ENCODE measurements at places on chromosomes 7 and 10.

DNA sequence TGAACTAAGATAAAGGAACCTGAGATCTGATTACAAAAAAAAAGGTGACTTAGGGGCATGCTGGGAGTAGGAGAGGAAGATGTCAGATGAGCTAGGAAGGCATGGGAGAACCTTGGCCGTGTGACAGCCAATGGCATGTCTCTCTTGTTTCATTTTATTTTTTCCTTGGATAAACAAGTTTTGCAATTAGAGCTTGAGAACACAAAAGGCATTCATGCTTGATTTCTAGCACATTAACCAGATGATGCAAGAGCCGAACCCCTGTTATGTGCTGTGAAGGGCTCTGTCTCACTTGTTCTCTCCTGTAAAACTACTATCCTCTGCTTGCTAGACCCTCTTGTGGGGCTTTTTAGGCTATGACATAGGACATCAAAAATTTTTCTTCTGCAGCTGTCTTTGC is 134.3 kb upstream of the ASAH2 start:
- DNase-seq, result no peak

DNA sequence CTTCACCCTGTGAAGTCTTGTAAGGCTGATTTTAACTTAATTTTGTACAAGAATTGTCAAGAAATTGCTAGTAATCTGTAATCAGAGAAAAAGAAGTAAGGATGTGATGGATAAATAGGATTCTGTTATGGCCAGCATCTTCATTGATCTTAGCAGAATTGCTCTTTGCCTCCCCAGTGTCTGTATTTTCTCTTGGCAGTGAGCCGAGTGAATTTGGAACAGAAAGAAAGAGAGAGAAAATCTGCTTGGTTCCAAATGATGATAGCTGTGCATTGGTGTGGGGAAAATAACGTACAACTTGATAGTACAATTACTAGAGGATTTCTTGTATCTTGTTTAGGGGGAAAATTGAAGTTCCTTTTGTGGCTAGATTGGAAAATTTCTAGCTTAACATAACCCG is 34.6 kb downstream of the VTI1A start:
- DNase-seq, result no peak

- no peak for DNase-seq
Observed at GRCh38 chr7:127889677-127890076, 141.6 kb downstream of the LRRC4 start.

- no peak for DNase-seq
Observed at GRCh38 chr7:8226501-8226900, 35.5 kb downstream of the ICA1 start.

DNA sequence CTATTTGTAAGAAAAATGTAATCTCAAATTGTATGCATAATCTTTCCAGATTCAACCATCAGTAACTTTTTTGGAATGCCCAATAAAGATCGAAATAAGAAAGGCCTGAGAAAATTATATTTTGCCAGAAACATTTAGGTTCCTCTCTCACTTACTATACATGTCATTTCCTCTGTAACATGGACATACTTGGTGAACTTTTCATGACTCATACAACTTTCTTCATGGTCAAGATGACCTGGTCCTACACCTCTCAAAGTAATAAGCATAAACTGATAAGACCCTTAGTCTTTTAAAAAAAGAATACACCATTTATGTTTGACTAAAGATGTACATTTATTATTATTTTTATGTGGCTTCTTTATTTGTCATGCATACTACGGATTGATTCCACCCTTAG is 125.3 kb downstream of the REEP3 start:
- no peak for DNase-seq

DNA sequence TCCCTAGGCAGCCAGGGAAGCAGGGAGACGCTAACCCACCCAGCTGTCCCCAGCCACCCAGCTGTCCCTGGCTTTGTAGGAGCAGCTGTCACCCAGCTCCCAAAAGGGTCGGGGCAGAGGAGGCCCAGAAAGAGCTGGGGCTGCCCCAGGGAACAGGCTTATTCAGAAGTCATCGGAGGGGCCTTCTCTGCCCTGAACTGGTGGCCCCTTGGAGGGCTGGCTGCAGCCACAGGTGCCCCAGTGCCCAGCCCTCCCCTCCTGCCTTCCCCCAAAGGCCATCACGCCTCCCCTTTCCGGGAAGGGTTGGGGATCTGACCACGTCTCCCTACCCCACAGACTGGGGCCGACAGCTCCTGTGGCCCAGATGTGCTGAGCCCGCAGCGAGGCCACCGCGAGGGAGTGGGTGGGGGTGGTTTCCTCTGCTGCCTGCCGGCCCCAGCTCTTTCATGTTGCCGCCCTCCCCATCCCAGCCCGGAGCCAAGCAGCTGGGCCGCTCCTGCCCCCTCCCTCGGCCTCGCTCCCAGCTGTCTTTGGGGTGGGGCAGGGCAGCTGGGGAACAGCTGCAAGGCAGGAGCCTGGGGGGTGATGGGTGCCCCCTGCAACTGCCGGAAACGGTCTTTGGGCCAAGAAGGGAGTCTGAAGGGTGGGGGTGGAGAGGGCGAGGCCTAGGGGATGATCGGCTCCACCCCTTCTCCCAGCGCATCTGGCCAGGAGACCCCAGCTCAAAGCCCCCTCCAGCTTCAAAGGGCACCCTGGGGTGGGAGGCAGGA is 16.8 kb downstream of the TRIM8 start:
- no peak for DNase-seq

DNA sequence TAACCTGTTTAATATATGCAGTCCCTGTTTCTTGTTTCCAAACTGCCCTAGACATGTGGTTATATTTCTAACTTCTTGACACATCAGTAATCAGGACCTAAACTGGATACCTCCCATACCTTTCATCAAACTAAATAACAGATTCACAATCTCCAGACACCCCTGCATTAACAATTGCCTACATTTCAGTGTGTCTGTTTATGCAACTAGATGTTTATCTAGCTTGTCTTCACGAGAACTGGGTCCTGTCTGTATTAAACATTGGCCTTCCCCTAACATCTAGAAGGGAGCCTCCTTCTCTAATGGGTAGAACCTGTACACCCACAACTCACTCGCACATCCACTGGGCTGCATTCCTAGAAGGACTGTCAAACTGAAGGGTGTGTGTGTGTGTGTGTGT is 683.7 kb upstream of the FZD8 start:
- no peak for DNase-seq

- no peak for DNase-seq
Observed at GRCh38 chr7:81457852-81458522, 311.9 kb downstream of the HGF start.

DNA sequence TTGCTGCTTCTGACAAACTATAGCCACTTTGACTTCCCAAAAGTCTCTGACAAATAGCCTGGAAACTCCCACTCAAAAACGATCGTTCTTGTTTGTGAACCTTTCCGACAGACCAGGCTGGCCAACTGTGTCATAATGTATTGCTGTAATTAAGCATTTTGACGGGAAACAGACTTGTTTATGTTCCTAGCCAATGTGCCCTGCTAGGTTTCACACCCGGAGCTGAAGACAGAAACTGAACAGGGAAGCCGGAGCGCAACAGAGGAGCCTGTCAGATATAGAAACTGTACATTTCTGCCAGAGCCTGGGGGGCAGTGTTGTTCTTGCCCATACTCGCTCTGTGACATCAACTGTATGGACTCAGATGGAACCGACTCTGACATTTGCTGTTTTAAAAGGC is 55.3 kb upstream of the C7orf33 start:
- DNase-seq, result no peak

DNA sequence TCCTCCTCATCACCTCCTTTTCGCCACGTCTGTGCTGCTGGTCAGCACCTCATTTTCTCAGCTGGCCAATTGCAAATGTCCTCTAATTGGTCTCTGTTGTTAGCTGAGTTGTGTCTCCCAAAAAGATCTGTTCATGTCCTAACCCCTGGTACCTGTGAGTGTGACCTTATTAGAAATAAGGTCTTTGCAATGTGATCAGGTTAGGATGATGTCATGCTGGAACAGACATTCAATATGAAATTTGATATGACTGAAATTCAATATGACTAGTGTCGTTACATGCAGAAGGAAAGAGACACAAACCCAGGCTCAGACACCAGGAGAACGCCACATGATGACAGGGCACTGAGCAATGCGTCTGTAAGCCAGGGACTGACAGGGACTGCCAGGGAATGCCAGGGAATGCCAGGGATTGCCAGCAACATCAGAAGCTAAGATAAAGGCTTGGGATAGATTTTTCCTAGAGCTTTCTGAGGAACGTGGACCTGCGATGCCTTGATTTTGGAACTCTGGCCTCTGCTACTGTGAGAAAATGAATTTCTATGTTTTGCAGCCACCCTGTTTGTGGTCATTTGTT is 77.5 kb upstream of the CXCL12 start:
- no peak for DNase-seq

GRCh38 chr10:92010047-92010735 is 86.6 kb downstream of the BTAF1 start:
- no peak for DNase-seq

- no peak for DNase-seq
Observed at GRCh38 chr7:68321076-68321639, 1277.1 kb upstream of the AUTS2 start.

- DNase-seq, result no peak
Observed at GRCh38 chr10:88127269-88127668, 263.8 kb downstream of the PTEN start.

- no peak for DNase-seq
Observed at GRCh38 chr7:80934321-80934720, 15.5 kb upstream of the SEMA3C start.

DNA sequence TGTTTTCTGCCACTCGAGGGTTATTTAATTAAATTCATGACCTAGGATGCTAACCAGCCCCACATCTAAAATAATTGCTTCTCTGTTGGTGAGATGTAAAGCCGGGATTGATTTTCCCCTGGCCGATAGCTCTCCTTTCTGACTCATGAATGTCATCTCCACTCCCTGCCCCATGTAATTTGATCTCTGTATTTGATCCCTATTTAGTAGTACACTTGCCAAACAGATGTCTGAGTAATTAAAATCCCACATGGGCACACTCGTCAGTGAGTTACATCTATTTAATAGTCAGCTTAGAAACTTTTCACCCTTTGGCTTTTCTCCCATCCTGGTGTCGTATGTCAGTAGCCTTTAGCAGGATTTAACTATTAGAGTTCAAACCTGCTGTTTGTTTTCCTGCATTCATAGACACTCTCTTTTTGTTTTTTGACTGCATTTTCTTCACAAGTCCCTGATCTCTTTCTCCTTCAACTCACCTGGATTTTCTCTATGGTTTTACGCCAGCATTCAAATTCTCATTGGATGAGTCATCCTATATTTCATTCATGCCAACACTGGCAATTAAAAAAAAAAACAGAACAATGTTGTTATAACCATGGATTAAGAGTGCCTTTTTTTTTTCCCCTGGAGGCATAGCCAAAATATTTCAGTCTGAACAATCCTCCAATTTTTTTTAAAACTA is 82.7 kb downstream of the SPAG6 start:
- no peak for DNase-seq

- DNase-seq, result no peak
Observed at GRCh38 chr10:4982764-4983226, 19.6 kb downstream of the AKR1C1 start.

DNA sequence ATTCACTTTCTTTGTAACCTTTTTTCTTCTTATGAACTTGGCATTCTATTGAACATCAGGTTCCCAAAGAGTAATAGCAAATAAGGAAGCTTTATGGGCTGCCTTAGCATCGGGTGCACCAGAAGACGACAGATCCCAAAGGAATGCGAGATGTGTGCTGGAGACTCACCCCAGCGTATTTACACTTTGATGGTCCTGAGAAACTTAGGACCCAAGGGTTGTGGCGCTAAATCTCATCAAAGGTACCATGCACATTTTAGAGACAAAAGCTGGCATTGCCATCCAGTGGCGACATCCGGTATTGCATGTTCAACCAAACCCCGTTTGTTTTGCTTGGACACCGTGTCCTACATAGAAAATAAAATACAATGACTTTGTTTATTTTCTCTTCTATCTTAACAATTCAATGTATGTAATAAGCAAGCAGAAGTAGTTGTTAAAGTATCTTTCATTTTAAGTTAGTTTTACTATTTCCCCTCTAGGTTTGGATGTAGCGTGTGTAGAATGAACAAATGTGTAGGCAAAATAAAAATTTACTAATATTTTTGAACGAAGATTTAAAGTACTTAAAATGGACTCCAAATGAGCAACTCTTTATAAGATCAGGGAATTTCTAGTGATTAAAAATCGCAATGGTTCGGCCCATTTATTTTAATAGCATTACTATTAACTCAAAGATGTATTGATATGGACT is 1154.8 kb downstream of the GATA3 start:
- peak; percentile 70 for DNase-seq

- DNase-seq, result no peak
Observed at GRCh38 chr10:105023211-105024111, 382.4 kb downstream of the SORCS3 start.

GRCh38 chr7:74396993-74397392 is 56.7 kb upstream of the GTF2IRD1 start:
- DNase-seq, result no peak

DNA sequence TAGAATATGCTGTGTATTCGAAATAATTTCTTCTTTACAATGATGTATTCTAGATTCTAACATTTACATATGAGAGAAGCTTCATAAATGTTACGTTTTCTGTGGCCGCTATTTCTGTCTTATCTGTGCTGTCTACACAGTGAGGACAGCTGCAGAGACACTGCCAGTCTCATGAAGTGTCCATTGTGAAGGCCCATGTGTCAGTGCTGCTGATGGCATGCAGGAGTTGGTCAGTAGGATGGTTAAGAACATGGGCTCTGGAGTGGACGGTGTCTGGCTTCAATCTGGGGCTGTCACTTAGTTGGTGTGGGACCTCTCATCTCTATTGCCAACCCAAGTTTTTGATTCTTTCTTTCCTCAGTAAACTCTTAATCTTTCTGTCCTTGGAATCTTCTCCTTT is 137.3 kb downstream of the SDK1 start:
- no peak for DNase-seq

GRCh38 chr10:52208365-52208764 is 105.7 kb upstream of the DKK1 start:
- no peak for DNase-seq

- DNase-seq, result no peak
Observed at GRCh38 chr7:4271716-4272015, 410.4 kb upstream of the FOXK1 start.

DNA sequence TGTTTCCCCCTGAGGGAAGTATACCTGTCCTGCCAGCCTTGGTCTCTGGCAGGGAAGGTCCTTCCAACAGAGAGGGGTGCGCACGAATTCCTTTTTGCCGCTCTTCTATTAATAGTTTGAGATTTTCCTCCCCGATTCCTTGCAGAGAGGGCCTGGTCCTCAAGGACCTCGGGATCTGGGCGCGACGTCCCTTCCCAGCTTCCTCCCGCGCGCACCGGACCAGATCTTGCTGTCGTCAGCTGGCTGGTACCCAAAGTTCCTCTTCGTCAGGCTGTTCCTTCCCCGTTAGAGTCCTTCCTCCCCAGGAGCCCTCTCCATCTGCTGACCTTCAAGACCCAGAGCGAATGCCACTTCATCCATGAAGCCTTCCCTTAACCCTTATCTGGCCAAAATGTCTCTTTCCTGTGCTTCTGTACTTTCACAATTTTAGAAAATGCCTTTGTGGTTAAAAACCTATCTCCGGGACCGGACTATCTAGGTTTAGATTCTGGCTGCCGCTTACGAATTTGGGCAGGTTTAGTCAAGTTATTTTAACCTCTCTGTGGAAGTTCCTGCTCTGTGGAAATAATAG is 851 bp upstream of the GOT1 start:
- DNase-seq, result no peak

GRCh38 chr7:30366606-30367005 is 82.2 kb downstream of the ZNRF2 start:
- DNase-seq, result no peak
